ENCODE measurements at places on chromosomes 3 and 15. TPM values are rescaled to one million over a fixed set of nuclear protein-coding genes. Genes with fewer than 3 reads are reported as not detected.

Gene FBN1
- 1.1 TPM for total RNA-seq

Gene WDR93
- total RNA-seq: not detected

Gene TNFSF10
- total RNA-seq: 144 TPM

Gene LRTM1
- total RNA-seq: not detected

Gene CCRL2
- total RNA-seq: 10.0 TPM

Gene DNAH12
- 0.06 TPM for total RNA-seq

Gene MINAR1
- 0.99 TPM for total RNA-seq

Gene MYO5C
- 1.3 TPM for total RNA-seq

Gene KY
- not detected for total RNA-seq

Gene FBLN2
- total RNA-seq: 0.35 TPM

Gene ARL14
- not detected for total RNA-seq

Gene THPO
- not detected for total RNA-seq

Gene TOMM70
- total RNA-seq: 46.9 TPM

Gene HRG
- not detected for total RNA-seq

GRCh38 chr3:134594331-134594741 lies 56.5 kb downstream of the KY start:
- DNase-seq: no peak

DNA sequence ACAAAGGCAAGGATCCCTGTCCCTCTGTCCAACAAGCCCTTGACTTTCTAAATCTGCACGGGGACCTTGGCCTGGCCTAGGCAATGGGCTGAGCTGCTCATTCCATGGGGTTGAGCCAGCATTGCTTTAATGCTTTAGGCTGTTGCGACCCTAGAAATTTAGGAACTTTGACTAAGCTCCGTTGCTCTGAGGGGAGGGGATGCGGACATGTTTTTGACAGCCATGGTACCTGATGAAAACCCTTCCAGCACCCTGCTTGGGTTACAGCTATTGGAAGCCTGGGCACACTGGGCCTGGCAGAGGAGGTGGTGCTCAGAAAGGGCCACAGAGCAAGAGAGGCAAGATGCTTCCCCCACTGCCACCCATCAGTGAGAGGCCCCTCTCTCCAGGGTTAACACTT lies 37.1 kb downstream of the SYNM start:
- no peak for DNase-seq

GRCh38 chr3:17505856-17506255 lies 236.6 kb downstream of the TBC1D5 start:
- no peak for DNase-seq

DNA sequence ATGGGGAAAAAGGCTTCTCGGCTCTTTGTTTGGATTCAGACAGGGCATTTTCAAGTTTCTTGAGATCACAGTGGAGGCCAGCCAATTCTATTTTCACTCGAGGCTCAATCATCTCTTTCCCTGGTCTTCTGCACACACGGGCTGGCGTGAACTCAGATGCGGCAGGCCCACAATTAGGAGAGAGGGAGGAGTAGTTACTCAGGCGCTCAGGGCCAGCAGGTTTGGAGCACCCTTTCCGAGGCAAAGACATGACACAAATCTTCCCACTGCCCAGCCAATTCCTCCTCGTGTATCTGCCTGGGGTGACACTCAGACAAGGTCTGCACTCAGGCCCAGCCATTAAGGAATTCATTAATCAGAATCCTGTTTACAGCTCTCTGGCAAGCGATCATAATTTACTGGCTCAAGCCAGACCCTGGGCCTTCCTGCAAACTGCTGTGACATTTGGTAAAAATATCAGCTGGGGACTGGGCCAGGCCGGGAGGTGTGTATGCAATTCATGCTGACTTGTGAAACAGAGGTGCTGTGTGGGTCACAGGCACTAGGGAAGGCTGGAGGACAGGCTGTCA lies 68.1 kb upstream of the TLE3 start:
- no peak for DNase-seq

- DNase-seq: no peak
These were observed 18.8 kb upstream of the VGLL4 start for GRCh38 chr3:11662392-11662990.

- no peak for DNase-seq
These were observed 781.6 kb upstream of the CFAP20DC start for GRCh38 chr3:59831394-59831793.

DNA sequence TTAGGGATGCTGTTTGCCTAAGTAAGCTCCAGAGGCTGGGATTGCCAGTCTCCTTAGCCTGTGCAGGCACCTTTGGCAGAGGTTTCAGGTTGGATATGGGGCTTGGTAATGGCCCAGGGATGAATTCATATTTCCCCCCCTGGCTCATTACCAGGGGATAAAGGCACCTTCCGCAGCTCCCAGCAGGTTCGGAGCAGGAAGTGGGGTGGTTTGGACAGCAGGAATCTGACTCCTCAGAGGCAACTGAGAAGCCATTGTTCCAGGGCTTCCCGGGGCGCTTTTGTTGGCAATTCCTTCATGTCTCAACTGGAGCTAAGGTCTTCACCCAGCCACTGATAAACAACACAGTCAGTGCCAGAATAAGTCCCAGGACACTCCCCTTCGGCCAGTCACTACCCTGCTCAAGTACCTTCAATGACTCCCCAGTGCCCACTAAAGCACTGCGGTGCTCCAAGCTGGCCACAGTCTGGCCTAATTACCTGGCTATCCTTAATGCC lies 85.3 kb upstream of the SLC6A6 start:
- no peak for DNase-seq

GRCh38 chr15:33150431-33150941 lies 44.0 kb downstream of the FMN1 start:
- no peak for DNase-seq

DNA sequence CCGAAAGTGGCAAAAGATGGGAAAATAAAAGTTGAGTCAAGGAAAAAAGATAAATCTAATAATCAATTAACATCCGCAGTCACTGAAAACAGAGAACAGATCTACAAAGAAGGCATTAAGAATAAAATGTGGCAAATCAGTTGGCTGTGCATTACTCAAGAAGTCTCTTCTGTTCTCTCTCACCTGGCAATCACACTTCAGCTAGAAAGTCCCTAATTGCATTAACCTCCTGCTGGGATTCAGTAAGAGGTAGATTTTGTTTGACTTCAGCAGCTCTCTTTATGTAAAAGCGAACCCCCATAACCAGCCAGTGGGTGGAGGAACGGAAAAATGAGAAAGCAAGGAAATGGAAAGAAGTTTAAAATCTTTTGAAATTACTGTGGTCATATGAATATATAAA lies 94.7 kb upstream of the PLXND1 start:
- no peak for DNase-seq

GRCh38 chr3:107699682-107700081 lies 176.9 kb downstream of the BBX start:
- no peak for DNase-seq

- DNase-seq: no peak
These were observed 44.6 kb upstream of the PGPEP1L start for GRCh38 chr15:99052205-99052604.

DNA sequence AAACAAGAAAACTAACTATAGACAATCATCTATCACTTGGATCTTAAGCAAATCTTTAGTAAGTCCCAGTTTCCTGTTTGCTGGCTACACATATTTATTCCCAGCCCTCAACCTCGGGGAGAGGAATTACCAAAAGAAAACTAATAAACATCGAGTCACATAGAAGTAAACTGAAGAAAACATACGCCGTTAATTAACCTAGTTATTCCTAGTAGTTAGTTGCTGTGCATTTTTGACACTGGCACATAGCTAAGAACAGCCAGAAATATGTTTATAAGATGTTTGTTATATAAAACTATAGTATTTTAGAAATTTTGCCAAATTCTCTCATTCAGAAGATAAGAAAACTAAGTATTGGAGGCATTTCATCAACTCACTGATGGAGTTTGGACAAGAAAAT lies 407.2 kb upstream of the ARHGEF26 start:
- no peak for DNase-seq

- no peak for DNase-seq
These were observed 95.1 kb downstream of the NPTN start for GRCh38 chr15:73538123-73538522.

GRCh38 chr15:84955089-84955848 lies 26.4 kb upstream of the PDE8A start:
- peak; percentile 46 for DNase-seq

- DNase-seq: no peak
These were observed 25.5 kb downstream of the KCNAB1 start for GRCh38 chr3:156145866-156146265.

- no peak for DNase-seq
These were observed 283.8 kb downstream of the ZPLD1 start for GRCh38 chr3:102718651-102719050.

GRCh38 chr15:34796847-34797435 lies 1.6 kb upstream of the ACTC1 start:
- DNase-seq: no peak

GRCh38 chr3:194148383-194148782 lies 12.4 kb downstream of the HES1 start:
- DNase-seq: no peak

- DNase-seq: no peak
These were observed 1.0 kb upstream of the KLF15 start for GRCh38 chr3:126358038-126358815.

DNA sequence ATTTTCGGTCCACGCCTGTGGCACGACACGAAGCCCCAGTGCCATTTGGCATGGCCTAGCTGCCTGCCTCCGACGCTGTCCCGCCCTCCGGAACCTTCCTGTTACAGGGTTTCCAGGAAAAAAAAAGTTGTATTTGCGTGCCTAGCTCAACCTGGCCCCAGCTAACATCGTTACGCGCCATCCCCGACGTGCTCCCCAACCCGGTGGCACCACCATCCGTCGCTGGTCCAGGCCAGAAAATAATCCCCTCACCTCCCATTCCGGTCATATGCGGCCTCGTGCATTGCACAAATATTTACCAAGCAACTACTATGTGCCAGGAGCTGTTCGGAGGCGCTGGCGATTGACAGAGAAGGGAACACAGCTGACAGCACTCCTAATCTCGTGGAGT lies 1.4 kb upstream of the CYP1A1 start:
- peak; percentile 55 for DNase-seq

DNA sequence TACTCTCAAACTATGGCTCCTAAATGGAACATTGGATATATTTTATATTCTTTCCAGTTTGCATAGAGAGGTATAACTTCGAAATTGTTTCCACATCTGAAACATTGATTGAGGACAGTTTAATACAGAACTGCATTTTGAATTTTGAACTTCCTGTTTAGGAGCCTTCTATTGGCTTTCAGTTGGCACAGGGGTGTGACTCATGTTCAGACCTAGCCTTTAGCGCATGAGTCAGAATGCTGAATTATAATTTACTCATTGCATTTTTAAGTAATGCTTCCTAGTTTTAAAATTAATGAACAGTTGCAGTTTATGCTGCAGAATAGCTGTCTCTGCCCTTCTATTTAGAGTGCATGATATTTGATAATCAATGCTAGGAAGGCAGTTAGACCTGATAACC lies 751.7 kb downstream of the CADM2 start:
- DNase-seq: no peak

DNA sequence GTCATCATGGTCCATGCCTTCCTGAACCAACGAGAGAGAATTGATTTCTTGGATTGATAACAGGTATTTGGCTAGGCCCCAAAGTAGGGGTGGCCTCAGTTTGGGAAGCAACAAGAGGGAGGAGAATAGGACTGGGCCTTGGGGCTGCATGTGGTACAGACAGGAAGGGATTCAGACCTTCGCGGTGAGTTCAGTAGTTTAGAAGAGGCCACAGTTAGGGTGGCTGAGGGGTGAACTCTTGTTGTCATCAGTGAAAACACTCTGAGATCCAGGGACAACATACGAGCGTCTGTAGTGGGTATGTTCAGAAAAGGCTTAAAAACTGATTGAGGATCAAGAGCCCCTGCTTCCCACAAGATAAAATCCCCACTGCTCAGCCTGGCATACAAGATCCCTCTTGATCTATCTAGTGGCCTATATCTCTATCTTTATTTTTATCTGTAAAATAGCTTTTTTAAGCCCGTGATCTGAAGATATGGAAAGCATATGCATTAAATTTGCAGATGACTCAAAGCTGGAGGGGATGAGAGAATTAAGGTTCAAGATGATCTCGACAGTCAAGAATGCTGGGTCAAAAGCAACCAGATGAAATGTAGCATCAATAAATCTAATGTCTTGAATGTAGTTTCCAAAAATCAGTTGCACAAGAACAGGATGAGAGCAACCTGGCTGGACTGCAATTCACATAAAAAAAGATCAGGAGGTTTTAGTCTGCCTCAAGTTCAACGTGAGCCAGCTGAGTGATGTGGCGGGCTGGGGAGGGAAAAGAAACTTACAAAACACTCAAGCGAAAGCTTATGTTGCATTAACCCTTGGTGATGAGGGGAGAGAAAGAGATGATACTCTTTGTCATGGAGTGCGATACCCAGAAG lies 221.1 kb upstream of the TLE3 start:
- no peak for DNase-seq

- DNase-seq: no peak
These were observed 65.1 kb upstream of the LCTL start for GRCh38 chr15:66630801-66631351.

GRCh38 chr3:123935830-123936229 lies 25.2 kb downstream of the CCDC14 start:
- no peak for DNase-seq

- DNase-seq: peak; percentile 67
These were observed 54.4 kb upstream of the EHHADH start for GRCh38 chr3:185308126-185308754.
